ENCODE measurements at places on chromosomes 12 and 14.

DNA sequence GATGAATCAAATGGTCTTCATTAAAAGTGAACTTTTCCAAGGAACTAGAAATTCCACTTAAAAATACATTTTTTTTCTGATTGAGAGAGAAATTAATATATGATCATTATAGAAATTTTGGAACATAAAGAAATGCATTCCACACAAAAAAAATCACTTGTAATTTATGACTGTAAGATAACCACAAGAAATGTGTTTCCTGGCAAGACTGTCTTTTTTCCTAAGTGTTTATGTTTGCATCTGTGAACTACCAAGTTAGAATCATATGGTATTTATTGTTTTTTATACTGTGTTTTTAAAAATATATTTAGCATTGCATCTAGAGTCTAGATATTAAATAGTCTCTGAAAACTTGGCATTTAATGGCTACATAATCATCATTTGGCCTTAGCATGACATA lies 726.8 kb downstream of the BCL11B start:
- no peak for DNase-seq

- no peak for DNase-seq
Measured at GRCh38 chr12:31876568-31877424, 82.4 kb upstream of the RESF1 start.

- no peak for DNase-seq
Measured at GRCh38 chr14:29262979-29263378, 496.4 kb downstream of the FOXG1 start.

DNA sequence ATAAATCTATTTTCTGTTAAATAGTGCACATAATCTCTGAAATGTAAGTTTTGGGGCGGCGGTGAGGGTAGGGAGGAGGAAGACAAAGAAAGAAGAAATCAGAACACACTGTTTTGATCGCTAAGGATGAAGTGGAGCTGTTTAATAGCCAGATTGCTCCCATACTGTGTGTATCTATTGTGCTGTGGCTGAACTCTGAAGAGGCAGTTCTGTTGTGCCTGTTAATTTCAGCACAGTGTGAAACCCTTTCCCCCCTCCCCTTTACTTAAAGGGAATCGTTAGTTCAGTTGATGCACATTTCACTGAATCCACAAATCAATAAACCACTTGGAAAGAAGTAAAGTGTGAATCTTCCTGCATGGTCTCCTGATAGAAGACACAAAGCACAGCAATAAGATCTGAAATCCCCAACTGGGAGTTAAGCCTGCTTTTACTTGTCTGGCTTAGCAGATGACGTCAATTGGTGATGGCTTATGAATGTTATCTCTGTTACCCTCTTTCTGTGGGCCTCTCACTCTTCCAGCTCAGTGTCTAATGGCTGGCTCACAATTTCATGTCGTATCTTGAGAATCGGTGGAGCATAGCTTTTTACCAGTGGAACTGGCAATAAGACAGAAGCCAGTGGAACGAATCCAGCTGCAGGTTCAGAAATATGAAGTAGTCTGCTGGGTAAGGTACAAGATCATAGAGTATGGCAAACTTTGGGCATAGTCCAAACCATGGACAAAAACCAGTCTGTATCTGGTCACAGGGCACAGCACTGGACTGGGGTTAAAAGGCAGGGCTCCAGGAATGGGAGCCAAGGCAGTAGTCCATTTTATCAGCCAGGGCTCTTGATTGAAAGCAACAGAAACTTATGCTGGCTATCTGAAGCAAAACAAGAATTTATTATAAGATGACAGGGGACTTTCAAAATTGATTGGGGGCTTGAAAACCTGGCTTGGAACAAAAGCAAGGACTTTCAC lies 413.5 kb upstream of the SEL1L start:
- no peak for DNase-seq

DNA sequence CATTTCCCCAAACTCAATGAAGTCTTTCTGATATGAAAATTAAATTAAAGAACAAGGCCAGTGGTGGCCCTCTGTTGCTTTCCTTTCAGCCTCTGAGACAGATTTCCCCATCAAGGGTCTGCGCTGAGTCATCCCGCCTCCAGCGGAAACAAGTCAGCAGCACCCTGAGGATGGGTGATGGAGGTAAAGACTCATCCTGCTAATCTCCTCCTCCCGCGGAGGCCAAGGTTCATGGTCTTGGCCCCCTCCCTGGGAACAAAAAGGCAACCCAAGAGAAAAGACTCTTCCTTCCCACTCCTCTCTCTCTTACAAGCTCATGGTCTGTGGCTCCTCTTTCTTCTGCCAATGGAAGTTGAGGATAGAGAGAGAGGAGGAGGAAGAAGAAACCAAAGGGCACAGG lies 9.0 kb upstream of the NUMB start:
- no peak for DNase-seq

DNA sequence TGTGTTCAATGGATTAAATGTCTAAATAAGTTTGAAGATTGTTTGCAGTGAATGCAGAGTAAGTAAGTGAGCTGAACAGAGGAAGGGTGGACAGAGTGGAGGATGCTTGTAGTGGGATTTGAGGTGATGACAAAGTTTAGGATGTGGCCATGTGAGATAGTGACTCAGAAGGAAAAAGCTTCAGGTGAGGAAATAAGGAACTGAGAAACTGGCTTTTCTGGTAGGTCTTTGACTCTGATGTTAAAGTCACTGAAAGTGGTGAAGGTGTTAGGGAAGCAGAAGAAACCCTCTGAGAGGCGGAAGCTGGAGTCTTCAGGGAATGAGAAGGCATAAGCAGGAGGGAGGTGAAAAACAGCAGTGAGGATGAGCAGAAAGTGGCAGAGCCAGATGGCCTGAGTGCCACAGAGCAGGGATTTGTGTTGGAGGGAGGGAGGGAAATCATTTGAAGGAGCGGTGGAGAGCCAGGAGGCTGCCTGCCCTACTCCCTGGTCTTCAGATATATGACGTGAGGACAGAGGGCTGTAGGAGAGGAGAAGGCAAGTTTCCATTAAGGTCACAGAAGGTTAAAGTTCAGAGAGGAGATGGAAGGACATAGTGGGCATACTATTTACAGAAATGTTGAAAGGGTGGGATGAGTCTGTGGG lies 24.8 kb downstream of the RGS6 start:
- no peak for DNase-seq

- no peak for DNase-seq
Measured at GRCh38 chr12:50188875-50189575, 21.9 kb upstream of the CERS5 start.

GRCh38 chr12:117313926-117314325 lies 47.5 kb downstream of the NOS1 start:
- no peak for DNase-seq

- DNase-seq: no peak
Measured at GRCh38 chr14:74634481-74634880, 22.4 kb upstream of the LTBP2 start.

- peak; percentile 23 for DNase-seq
Measured at GRCh38 chr12:18895946-18896345, 158.0 kb downstream of the CAPZA3 start.

DNA sequence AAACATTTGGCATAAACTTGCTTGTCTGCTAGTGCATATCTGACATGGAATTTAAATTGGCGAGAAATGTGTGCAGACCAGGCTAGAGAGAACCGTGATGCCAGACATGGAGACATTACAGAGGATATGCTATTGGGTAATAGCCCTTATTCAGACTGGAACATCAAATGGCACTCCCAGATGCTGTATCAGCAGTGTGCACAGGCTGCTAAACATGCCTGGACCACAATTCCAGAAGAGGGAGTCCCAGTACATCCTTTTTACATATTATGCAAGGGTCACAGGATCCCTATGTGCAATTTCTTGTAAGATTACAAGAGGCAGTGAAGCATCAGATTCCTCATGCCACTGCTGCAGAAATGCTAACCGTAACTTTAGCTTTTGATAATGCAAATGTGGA lies 354.5 kb upstream of the FOXG1 start:
- no peak for DNase-seq

GRCh38 chr12:120225852-120226640 lies 25.1 kb upstream of the RPLP0 start:
- no peak for DNase-seq

DNA sequence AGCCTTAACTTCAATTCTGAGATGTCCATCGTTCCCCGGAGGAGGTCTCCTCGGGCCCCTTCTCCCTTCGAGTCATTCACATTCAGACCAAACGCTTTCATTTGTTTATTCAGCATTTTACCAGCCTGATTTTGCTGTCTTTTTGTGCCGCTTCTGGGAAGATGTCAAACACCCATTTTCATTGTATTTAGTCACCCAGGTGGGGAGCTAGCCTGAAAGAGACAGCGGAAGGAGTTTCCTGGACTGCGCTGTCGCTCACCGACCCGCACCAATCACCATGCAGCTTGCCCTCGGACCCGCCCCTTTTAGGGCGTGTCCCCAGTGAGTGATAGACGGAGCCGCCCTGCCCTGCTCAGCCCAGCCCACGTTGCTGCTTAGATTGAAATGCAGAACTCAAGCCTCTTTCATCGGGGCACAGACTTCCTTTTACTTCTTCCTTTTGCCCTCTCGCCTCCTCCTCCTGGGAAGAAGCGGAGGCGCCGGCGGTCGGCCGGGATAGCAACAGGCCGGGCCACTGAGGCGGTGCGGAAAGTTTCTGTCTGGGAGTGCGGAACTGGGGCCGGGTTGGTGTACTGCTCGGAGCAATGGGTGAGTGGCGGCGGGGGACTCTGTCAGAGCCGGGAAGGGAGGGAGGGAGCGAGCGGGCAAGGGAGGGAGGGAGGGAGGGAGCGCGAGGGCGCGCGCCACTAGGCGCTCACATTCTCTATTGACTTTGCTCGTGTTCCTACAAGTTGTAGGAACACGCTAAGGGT lies at the start of gene PAX9:
PAX9 (plus strand) TSS at position 355 of the 752 bp plus-strand sequence; CDS start at position 585, 230 bp downstream.
- DNase-seq: peak; percentile 91

GRCh38 chr12:130633771-130634170 lies 82.3 kb downstream of the RIMBP2 start:
- DNase-seq: peak; percentile 61

DNA sequence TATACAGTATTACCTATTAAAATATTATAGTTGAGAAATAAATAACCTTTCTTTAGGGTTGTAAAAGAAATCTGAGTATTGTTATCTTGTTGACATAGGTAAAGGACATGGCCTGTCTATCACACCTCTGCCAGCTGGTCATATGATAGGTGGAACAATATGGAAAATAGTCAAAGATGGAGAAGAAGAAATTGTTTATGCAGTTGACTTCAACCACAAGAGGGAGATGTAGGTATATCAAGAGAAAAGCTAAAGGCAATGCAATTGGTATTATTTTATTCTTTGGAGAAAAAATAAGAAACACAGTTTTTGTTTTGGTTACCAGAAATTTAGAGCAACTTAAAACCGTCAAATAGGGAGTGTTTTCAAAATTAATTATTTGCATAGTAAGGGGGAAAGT lies 13.5 kb downstream of the CPSF2 start:
- DNase-seq: no peak

GRCh38 chr12:39441963-39442830 lies 723 bp downstream of the KIF21A start:
- DNase-seq: peak; percentile 29

- no peak for DNase-seq
Measured at GRCh38 chr14:30855345-30856037, 18.9 kb upstream of the COCH start.

All from neuronal stem cell (in vitro differentiated cells).